ENCODE measurements at places on chromosomes 5 and 9.

DNA sequence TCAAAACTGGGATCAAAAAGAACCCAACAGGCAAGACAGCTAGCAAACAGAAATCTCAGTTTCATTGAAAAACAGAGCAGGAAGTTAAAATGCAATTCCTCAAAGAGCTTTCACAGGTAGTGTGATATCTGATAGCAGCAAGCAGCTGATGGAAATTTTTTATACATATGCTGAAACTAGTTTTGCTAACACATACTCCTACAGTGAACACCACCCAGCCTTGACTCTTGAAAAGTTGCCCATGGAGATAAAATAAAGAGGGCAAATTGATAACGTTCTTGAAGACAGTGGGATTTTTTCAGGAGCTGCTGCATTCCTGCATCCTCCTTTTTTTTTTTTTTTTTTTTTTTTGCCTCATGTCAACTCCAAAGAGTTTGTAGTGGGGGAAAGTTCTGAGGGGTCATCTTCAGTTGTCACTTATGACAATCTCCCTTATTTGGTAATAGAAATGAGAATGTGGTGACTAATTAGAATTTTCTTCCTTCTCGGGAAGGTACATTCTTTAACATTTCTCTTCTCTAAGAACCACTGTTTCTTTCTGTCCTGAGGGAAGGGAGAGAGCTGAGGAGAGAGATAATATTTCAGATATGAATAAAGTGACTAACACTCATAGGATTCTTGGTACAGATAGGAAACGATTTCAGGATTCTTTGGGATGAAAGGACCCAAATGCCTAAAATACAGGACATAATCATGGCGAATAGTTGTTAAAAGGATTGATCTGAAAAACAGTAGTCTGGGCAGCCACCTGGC, 24.6 kb downstream of the SH3RF2 start:
- DNase-seq, result no peak

DNA sequence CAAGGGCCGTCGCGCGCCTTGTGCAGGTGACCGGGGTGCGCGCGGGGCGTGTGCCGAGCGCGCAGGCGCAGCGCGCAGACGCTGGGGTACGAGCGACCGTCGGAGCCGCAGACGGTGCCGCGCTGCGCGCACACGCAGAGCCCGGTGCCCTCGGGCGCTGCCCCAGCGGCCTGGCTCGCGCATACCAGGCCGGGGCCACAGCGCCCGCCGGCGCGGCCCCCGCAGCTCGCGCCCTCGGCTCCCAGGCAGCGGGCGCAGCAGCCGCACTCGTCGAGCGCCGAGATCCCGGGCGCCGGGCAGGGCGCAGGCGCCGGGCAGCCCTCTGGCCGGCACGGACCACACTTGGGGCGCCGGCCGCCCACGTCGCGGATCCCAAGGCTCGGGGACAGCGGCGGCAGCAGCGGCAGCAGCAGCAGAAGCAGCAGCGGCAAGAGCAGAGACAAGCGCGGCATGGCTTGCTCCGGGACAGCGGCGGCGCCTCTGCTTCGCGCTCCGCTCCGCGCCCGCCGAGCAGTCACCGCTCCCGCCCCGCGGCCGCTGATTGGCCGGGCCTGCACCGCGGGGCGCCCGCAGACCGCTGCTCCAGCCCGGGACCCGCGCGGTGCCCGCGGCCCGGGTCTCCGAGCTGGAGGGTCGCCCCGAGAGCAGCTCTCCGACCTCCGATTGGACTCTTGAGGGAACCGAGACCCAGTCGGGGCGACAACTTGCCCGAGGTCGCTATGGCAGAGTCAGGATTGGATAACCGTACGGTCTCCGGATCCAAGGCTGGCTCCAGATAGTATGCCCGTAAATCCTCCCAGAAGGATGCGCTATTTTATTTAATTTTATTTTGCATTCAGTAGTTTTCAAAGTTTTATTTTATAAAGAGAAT, at the start of gene IGFBPL1:
IGFBPL1 (minus strand) TSS at position 482 of the 871 bp plus-strand sequence; CDS start at position 452, 30 bp downstream.
- peak; percentile 10 for DNase-seq

GRCh38 chr9:131609099-131609830, 63.9 kb downstream of the PRRT1B start:
- no peak for DNase-seq

GRCh38 chr9:108056084-108056804, 566.7 kb upstream of the KLF4 start:
- DNase-seq, result no peak

GRCh38 chr9:112867275-112867991, 23.2 kb downstream of the SLC46A2 start:
- DNase-seq, result no peak

GRCh38 chr5:83509540-83509939, 38.0 kb downstream of the VCAN start:
- no peak for DNase-seq

DNA sequence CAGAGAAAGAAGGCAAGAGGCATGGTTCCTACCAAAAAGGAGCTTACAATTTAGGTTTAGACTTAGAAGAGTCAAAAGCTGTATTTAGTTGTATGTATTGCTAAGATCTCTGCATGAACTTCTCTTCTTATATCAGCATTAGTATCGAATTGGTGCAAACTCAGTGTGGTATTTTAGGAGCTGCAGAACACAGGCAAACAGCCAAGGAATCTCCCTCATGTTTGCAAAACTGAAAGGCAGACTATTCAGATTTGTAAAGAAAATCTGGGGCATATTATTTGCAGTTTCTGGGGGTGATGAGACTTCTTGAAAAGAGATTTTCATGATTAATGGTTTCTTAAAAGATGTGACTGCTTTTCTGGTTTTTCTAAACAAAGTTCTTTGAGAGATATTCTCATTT, 252.7 kb downstream of the CEMIP2 start:
- DNase-seq, result no peak

DNA sequence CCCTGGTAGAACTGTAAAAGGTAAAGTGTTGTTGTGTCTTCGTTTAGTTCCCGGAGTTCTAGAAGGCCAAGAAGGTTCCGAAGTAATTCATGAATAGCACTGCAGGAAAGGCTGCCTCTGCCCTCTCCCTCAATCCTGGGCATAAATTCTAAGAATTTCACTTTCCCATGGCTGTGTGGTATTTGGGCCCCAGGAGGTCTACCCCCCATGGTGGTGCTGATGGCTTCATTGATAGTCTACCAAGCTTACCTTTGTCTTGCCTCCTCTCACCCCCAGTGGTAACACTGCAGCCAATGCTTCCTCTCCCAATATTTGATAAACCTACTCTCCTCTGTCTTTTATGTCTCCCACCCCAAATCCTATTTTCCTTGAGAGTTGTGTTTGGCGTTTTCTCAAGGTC, 39.5 kb downstream of the ADAMTS16 start:
- DNase-seq, result no peak

GRCh38 chr5:79936646-79937216, 54.3 kb downstream of the MTX3 start:
- DNase-seq, result no peak

- no peak for DNase-seq
Measured at GRCh38 chr5:178209334-178210072, 5.2 kb downstream of the HNRNPAB start.

- no peak for DNase-seq
Measured at GRCh38 chr5:172692981-172693380, 51.9 kb downstream of the NEURL1B start.

DNA sequence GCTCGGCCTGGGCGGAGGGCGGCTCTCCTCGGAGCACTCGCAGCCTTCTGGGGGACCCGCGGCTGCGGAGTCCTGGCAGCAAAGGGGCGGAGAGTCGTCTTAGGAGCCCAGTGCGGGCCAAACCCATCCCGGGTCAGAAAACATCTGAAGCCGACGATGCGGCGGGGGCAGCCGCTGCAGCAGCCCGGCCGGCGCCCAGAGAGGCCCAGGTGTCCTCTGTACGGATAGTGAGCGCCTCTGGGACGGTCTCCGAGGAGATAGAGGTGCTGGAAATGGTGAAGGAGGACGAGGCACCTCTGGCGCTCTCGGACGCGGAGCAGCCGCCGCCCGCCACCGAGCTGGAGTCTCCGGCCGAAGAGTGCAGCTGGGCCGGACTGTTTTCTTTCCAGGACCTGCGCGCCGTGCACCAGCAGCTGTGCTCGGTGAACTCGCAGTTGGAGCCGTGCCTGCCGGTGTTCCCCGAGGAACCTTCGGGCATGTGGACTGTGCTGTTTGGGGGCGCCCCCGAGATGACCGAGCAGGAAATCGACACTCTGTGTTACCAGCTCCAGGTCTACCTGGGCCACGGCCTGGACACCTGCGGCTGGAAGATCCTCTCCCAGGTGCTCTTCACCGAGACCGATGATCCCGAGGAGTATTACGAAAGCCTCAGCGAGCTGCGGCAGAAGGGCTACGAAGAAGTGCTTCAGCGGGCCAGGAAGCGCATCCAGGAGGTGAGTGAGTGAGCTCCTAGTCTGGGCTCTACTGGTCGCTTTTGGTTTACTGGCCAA, 1.2 kb downstream of the JMY start:
- peak; percentile 8 for DNase-seq

- no peak for DNase-seq
Measured at GRCh38 chr5:145543968-145544367, 291.2 kb downstream of the PRELID2 start.

DNA sequence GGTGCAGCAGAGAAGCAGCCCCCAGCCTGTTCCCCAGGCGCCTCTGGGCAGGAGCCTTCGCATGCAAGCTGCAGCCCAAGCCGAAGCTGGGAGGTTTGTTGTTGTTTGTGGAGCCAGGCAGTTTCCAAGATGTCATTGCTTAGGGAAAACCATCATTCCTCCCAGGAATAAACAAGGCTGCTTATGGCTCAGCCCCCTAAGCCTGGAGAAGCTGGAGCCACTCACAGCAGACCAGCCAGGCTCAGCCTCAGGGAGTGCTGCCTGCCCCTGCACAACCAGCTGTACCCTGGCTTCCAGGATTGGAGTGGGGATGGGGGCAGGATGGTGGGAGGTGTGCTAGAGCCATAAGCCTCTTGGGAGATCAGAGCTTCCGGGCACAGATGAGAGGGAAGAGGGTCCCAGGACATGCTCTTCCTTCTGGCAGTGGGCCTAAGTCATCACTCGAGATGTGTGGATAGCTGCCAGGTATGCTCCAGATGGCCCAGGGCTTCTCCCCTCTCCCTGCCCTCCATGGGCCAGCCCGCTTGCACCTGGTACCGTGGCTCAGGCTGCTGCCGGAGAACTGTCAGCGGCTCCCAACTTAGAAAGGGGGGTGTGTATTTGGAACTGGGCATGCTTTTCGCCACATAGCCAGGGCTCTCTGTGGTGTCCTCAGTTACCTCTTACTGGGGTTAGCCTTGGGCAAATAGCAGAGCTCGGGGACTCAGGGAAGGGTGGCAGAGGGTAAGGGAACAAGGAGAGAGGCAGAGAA, 105.2 kb downstream of the RGS3 start:
- no peak for DNase-seq

All from stimulated activated CD4-positive, alpha-beta T cell treated with anti-CD3 and anti-CD28 coated beads, Interleukin-4, amount 100 ng/mL, for 4 hours (primary cell).